ENCODE measurements at places on chromosomes 13 and 19.

DNA sequence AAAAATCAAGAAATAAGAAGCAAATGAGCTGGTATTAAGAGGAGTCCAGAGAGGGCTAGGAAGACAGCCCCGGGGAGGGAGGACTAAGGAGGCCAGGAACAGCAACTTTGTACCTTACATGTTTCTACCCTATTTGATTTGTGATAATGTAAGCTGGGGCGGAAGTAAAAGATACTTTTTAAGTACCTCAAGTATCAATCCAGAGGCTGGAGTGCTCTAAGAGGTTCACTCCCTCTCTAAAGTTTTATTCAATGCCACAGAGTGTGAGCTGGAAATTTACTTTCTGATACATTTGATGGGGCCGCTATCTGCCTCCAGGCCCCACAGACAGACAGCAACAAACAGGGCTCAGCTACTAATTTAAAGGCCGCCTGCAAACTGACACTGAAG lies 11.4 kb downstream of the MLLT1 start:
- DNase-seq = no peak

GRCh38 chr13:91563799-91564198 lies 165.4 kb downstream of the GPC5 start:
- no peak for DNase-seq

DNA sequence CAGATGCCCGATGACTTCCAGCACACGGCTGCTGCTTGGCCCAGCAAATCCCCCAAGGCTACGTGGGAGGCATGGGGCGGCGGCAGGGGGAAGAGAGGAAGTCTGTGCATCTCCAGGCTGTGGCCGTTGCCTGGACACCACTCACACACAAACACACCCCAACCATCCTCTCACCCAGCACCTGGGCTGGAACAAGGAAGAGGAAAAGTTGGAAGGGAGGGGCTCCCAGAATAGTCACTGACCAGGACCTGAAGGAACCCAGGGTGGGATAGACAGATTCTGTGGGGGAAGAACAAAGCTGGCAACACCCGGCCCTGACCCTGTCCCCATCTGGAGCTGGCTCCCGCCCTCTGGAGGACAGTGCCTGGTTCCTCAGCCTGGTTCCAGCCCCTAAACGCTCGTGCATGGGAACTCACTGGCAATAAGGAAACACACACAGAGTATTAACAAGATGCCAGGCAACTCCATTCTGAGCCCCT lies 11.2 kb downstream of the PPP6R1 start:
- no peak for DNase-seq

DNA sequence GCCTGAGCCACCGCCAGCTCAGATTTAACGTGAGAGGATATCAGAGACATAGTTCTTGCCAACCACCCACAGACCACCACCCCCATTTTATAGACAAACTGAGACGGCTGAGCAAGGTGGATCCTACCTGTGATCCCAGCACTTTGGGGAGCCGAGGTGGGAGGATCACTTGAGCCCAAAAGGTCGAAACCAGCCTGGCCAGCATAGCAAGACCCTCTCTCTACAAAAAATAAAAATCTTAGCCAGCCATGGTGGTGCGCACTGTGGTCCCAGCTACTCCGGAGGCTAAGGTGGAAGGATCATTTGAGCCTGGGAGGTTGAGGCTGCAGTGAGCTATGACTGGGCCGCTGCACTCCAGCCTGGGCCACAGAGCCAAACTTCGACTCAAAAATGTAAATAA lies 30.6 kb upstream of the NDUFS7 start:
- DNase-seq = no peak

DNA sequence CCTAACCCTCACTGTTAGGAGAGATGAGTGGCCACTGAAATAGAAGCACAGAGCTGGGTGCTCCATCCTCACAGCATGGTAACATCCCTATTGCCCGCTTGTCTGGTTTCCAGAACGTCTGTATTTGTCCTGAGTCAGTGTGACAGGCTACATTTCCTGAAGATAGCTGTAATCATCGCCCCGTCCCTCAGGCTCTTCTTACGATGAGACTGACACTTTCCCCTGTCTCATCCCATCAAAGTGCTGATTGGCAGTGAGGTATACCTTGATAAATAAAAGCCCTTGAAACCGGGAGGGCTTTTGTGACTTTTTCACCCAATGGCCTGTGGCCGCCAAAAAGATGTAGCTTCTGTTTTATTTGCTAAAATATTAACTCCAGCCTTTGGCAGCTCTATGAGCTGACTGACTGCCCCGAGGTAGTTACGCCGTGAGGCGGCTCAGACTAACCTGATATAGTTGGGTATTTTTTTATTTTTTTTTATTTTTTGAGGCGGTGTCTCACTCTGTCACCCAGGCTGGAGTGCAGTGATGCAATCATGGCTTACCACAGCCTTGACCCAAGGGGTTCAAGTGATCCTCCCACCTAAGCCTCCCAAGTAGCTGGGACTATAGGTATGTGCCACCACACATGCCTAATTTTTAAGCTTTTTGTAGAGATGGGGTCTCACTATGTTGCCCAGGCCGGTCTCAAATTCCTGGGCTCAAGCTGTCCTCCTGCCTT lies 5.7 kb upstream of the LRRC4B start:
- no peak for DNase-seq

DNA sequence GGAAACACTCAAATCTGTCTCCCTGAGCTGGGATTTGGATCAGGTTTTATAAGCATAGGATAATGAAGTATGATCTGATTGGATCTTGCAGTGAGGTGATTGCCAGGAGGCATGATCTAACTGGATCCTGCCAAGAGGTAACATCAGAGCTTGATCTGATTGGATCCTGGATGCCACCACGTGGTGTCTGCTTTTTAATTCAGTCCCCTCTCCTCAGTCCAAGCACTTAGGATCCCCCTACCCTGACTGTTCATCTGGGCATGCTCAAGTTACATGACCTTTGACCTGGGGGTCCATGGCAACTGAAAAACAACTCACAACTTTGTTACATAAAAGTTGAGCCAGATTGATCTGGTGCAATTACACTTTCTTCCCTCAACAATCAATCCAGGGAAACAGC lies 47.5 kb upstream of the LSM14A start:
- DNase-seq = no peak

GRCh38 chr13:92966341-92966740 lies 260.3 kb upstream of the GPC6 start:
- DNase-seq = no peak

- DNase-seq = no peak
Measured at GRCh38 chr13:112903606-112904195, 65.3 kb upstream of the MCF2L start.

GRCh38 chr13:26494571-26495195 lies 62.8 kb upstream of the WASF3 start:
- DNase-seq = no peak

- DNase-seq = no peak
Measured at GRCh38 chr19:52943134-52943883, 19.4 kb downstream of the ZNF816 start.

DNA sequence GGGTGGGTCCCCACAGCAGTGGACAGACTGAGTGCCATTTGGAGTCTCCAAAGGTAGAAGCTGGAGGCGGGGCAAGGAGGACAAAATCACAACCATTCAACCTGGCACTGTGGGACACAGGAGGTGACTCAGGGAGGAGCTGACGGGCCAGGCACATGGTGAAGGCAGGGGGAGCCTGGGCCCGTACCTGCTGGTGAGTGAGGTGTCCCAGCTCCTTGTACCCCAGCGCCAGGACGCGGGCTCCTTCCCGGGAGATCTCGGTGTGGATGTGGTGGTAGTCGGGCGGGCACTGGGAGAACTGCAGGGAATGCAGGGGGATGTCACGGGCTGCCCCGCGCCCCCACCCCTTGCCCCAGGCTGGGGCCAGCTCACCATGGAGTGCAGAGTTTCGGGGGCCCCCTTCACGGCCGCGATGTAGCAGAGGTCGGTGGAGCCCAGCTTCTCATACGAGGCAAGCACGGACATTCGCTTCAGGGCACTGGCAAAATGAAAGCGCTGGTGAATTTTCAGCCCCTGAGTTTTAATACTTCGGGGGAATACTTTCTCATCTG lies 9.8 kb downstream of the ATP13A1 start:
- DNase-seq = no peak

DNA sequence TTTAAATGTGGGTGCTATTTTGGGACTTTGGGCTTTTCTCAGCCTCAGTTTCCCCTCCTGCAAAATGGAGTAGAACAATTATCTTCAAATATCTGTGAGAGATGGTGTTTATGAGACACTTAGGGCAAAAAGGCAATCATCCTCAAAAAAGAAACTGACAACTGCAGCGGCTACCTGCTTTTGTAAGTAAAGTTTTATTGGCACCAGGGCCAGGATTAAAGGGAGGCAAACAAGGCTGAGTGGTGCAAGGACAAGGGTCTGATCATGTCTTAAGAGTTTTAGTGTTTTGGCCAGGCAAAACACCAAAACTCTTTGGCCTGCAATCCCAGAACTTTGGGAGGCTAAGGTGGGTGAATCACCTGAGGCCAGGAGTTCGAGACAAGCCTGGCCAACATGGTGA lies 1.3 kb upstream of the MAST3 start:
- DNase-seq = no peak

GRCh38 chr13:78238911-78239310 lies 320.3 kb upstream of the EDNRB start:
- DNase-seq = no peak

GRCh38 chr19:35898499-35898809 lies 1.9 kb downstream of the NFKBID start:
- DNase-seq = no peak

DNA sequence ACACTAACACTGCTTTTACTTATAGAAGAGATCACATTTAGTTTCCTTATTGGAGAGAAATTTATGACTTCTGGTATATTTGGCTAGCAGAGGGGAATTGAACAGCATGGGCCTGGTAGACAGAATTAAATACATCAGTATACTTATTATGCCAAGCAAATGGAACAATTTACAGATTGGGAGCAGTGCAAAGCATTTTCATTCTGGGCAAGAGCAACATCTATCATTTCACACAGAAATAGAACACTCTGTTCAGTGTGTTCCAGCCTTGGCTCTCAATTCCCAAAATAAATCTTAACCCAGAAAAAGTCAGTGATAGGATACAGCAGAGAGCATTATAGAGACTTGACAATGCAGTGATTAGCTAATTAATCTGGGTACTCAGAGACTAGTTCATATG lies 604.0 kb upstream of the SLITRK6 start:
- no peak for DNase-seq

DNA sequence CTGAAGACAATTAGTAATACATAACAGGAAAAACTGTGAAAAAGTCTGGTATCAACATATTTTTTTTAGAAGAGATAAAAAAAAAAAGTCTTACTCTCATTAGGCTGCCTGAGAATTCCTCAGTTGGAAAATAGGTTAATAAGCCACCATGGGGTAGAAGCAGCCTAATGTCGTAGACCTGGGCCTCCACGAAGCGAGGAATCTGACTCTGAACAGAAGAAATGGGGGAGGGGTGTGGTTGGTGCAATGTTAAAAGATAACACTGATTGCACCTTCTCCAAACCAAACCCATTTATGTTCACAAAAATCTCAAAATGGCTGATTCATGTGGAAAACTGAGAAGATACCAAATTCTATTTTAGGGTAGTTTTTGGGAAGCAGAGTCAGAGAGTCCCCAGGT lies 62.4 kb downstream of the MPHOSPH8 start:
- no peak for DNase-seq

DNA sequence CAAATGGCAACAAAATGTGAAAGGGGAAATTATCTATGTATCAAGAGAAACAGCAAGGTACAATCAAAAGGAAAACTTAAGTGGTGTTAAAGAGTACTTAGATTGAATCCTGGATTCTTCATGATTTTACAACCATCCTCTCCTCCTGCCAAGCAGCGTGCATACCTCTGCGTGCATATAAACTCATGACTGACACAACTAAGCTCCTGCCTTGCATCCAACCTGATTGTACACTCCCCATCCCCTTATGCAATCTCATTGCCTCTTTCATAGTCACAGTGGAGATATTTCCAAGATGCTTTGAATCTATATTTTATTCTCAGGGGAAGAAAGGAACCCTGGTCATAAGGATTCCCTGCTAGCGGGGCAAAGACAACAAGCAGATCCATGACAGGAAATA lies 499.9 kb downstream of the KCTD12 start:
- DNase-seq = no peak

GRCh38 chr13:107458269-107458668 lies 757.1 kb downstream of the LIG4 start:
- no peak for DNase-seq

GRCh38 chr13:73913751-73914518 lies 220.3 kb downstream of the KLF12 start:
- DNase-seq = no peak

DNA sequence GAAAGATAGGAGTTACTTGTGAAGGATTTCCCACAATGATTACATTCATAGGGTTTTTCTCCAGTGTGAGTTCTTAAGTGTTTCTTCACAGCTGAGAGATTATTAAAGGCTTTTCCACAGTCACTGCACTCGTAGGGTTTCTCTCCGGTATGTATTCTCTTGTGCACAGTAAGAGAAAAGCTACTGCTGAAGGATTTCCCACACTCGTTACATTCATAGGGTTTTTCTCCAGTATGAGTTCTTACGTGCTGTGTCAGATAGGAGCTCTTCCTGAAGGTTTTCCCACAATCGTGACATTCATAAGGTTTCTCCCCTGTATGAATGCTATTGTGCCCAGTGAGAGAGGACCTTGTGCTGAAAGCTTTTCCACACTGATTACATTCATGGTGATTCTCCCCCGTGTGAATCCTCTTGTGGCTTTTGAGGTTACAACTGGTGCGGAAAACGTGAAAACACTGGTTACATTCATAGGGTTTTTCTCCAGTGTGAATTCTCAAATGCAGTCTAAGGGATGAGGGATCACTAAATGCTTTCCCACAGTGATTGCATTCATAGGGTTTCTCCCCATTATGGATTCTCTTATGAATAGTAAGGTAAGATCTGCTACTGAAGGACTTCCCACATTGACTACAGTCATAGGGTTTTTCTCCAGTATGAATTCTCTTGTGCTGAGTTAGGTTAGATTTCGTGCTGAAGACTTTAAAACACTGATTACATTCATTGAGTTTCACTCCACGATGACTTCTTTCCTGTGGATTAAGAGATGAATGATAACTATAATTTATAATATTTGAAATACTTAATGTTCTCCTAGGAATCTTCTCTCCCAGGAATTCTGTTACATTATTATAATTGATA lies 20.6 kb downstream of the ZNF558 start:
- DNase-seq = no peak

DNA sequence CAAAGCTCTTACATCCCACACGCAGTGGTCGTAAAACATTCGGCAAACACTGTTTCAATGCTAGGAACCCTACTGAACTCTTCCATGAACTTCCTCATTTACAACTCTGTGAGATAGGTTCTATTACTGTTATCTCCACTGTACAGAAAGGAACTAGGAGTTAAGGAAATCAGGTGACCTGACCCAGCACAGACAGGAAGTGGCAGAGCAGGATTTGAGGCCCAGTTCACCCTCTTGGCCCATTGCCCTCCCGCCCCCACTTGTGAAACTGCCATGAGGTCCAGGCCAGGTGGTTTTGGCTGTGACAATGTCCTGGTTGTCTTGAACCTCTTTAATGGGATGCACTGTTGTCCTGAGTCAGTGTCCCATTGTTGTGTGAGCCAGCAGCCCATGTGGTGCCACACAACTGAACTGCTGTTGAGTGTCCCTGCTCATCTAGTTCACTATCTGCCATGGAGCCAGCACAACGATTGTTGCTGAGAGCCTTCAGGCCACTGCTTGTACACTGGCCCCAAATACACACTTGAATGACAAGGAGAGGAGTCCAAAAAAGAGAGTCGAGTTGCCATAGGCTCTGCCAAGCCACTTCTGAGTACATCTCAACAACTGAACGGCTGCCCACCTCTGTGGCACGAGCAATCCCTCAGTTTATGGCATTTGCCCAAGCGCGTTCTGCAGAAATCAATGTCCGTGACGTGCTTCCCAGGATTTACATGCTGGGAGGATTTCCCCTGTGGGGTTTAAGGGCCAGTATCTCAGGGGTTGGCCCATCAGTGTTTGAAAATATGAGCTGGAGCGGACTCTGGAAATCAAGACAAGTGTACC lies 484.6 kb downstream of the TSHZ3 start:
- no peak for DNase-seq
